ENCODE measurements at places on chromosomes 7 and 10.
A peak's percentile ranks its signal among the peaks of the same experiment; 100 is the strongest.

- DNase-seq = peak; percentile 14
Measured at GRCh38 chr7:119935418-119936025, 337.5 kb upstream of the KCND2 start.

- no peak for DNase-seq
Measured at GRCh38 chr10:43057231-43057711, 19.6 kb upstream of the RET start.

GRCh38 chr10:110310741-110311140 is 6.0 kb upstream of the SMNDC1 start:
- no peak for DNase-seq

GRCh38 chr10:124642088-124642710 is 102.0 kb downstream of the FAM53B start:
- DNase-seq = peak; percentile 67

DNA sequence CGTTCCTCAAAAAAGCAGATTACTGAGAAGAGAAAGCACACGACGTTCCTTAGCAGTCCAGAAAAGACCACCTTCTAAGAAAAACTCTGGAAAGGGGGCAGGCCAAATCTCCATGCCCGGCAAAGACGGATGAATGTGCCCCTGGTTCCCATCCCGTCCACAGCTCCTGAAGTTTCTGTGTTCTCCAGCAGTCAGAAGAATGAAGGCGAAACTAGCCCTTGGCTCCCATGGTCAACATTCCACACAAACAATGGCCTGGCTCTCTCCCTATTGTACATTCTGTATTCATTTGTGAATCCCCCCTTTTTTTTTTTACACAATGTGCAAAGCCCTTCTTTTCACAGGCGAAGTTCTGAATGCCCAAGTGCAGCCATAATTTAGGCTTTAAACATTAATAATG is 5.3 kb downstream of the CTBP2 start:
- DNase-seq = no peak

DNA sequence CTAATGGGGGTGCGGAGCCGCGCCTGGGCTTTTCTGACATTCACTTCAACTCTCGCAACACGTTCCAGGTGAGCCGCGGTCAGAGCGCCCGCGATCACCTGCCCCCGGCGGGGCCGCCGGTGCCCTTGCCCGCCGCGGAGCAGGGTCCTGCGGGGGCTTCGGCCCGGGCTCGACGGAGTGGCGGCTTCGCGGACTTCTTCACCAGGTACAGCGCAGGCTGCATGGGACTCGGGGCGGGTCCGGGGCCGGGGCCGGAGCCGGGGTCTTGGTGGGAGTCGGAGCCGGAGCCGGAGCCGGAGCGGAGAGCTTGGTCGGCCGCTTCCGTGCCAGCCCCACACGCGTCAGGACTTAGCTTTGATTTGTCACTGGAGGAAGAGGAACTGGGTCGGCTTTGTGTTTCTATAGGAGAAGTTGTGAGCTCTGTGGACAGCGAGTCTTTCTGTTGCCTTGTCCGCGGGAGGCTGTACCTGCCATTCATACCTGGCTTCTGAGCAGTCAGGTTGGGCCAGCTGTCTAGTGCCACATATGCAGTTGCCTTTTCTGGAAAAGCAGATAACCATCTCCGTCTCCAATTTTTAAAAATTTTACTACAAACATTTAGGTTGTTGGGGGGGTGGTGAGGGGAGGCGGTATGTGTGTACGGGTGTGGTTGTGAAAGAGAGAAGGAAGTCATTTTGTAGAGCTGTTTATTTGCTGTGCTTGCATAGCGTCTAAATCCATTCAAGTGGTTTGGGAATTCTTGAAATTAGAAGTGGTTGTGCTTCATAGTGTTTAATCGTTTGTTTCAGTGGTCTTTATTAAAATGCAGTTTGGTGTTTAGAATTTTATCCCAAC is 1.3 kb downstream of the TBC1D12 start:
- DNase-seq = peak; percentile 82

- DNase-seq = no peak
Measured at GRCh38 chr10:104446151-104446550, 92.5 kb downstream of the CFAP58 start.

DNA sequence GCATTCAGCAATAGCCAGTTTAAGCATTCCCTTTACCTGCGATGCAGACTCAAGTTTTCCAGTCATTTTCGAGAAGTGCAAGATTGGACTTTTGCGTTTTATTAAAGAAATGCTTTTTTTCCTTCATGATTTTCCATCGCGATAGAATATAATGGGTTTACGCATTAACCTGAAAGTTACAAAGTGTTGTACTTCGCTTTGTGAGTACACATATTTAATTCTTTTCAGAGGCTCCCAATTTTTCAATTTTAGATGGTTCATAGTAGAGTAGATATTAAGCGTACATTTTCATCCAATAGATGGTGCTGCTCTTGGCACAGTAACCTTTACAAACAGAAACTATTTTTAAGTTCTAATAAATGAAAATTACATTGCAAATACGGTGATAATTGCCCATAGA is 1.3 kb downstream of the PTPRZ1 start:
- DNase-seq = no peak

- peak; percentile 32 for DNase-seq
Measured at GRCh38 chr7:8260871-8261694, 884 bp downstream of the ICA1 start.

- DNase-seq = peak; percentile 56
Measured at GRCh38 chr10:100510533-100511308, 8.9 kb downstream of the SEC31B start.

DNA sequence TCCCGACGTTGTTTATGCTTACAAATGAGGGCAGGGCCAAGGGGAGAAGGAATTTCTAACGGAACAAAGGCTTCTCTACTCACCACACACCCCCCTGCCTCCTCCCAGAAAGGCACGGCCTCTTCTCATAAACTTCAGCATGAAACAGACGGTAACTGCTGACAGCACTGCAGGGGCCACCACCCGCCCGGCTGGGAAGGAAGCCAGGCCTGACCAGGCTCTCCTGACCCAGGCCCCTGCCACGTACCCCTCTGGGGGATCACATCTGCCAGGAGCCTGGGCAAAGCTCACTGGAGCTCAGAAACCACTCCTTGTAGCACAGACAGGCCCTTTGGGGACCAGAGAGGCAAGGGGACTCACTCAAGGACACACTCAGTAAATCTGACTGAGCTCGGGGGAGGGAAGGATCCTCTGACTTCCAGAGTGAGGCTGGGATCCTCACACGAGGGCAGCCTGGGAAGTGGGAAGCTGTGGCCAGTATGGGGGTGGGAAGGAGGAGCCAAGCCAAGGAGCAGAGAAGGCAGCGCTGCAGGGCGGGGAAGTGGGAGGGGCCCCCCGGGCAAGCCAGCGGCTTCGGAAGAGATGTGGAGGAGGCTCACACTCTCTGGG is 46.1 kb downstream of the ZCCHC24 start:
- peak; percentile 21 for DNase-seq

- DNase-seq = no peak
Measured at GRCh38 chr7:101163279-101164070, 1.9 kb downstream of the VGF start.

- DNase-seq = peak; percentile 66
Measured at GRCh38 chr10:132444877-132445351, 47.9 kb downstream of the PWWP2B start.

DNA sequence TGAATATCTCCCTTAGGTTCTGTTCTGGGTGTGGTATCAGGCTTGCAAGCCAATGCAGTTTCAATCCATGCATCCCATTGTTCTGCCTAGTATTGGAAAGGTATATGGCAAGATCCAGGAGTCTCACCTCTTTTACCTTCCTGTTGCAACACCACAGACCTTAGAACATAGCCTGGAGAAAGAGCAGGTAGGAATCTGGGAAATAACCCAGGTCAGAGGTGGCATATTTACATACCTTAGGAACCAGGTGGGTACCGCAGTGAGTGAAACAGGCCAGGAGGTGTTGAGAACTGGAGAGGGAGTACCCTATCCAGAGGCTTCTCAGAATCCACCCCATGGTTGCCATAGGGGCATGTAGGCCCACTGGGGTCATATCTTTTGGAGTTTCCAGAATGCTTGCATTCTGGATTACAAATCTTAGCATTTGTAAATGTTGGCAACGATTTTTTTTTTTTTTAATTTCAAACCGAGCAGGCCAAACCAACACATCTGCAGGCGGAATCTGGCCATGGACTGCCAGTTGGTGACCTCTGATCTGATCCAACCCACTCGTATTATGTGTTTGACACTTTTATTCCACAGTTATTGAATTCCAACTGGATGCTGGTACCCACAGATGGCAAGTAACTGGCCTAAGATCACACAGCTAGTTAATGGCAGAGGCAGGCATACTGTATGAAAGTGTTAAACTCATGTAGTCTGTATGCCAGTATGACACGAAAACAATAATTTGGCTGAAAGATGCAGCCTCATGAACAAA is 180.3 kb upstream of the TCF7L2 start:
- no peak for DNase-seq

- no peak for DNase-seq
Measured at GRCh38 chr10:32166365-32166764, 110.1 kb upstream of the KIF5B start.

- no peak for DNase-seq
Measured at GRCh38 chr7:142885311-142886230, at the start of gene TRPV6. Gene TRPV6 (minus strand): TSS chr7:142885745.

DNA sequence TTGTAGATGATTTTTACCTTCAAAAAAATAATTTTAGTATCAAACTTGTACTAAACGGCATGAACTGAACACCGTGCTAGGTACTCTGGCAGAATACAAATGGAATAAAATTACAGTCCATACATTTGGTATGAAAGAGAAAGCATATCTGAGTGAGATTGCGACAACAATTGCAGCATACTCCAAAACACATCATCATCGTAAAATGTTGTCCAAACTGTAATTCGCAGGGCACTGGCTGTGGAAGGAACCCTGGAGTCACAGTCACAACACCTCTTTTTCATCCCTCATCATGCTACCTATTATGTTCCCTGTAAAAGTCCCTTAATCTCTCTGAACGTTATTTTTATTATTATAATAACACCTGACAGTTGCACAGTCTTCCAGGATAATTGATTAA is 13.5 kb downstream of the CREM start:
- DNase-seq = no peak

- DNase-seq = no peak
Measured at GRCh38 chr10:79610601-79611191, at the start of gene SFTPA1. Gene SFTPA1 (plus strand): TSS chr10:79610939. CDS start chr10:79611826, 887 bp downstream.

GRCh38 chr10:112821663-112822062 is 128.4 kb upstream of the TCF7L2 start:
- peak; percentile 23 for DNase-seq

- peak; percentile 7 for DNase-seq
Measured at GRCh38 chr10:101611096-101611905, 23.2 kb downstream of the DPCD start.

GRCh38 chr10:21212348-21212747 is 313.1 kb downstream of the SKIDA1 start:
- peak; percentile 85 for DNase-seq

DNA sequence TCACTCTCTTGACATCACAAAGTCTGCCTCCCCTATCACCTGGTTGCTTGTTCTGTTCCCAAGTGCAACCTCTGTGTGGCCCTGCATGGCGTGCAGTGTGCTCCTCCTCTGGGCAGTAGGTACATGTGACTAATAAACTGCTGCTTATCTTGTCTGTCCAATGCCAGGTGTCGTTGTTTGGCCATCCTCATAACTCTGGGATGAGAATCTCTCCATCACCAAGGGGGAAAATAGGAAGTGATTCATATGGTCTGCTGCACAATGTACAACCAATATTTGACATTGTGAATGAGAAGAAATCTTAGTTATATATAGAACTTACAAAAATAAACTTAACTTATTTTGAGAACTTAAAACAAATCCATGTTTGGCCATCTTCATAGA is 135.2 kb downstream of the INHBA start:
- DNase-seq = peak; percentile 55

DNA sequence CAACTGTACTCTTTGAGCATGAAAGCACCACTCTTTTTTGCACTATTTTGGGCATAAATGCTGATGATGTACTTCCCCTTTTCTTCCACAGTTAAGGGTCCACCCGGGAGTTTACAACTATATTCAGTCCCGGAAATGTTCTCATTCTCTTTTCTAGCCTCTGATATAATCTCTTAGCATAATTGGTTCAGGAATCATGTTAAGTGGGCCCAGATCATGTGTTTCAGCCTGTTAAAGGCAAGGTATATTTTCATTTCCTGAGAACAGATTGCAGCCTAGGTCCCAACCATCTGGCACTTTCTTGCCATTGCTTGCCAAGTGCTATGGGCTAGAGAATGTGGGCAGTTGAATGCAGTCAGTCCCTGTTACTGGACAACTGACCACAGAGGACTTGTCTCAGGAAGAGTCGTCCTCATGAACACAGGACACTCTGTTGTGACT is 111.4 kb upstream of the GLCCI1 start:
- peak; percentile 90 for DNase-seq

DNA sequence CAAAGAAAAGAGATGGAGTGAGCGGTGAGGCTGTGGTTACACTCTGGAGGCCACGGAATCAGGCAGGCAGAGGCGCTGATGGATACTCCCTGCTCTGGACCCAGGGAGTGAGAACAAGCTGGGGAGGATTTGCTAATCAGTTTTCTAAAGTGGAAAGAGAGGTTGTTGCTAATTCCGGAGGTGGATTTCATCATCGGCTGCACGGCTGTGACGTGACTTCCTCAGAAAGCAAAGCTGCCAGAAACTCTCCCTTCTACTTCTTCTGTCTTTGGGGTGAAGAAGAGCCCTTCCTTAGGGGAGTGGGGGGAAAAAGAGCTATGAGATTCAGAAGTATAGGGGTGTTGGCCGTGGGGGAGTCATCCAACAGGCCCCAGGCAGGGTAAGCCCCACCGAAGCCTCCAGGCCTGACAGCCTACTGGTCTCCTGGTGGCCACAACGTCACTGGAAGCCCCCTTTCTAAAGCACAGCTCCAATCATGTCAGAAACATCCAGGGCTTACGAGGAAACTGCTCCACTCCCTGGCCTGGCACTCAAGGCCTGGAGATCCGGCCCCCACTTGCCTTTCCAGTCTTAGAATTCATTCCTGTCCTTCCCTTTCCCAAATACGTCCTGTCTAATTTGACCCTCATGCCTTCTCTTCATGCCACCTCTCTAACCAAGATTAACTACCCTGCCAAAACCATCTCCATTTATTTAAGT is 114.5 kb downstream of the HIP1 start:
- DNase-seq = peak; percentile 95

GRCh38 chr10:78657163-78657861 is 411.5 kb upstream of the ZMIZ1 start:
- DNase-seq = peak; percentile 61

DNA sequence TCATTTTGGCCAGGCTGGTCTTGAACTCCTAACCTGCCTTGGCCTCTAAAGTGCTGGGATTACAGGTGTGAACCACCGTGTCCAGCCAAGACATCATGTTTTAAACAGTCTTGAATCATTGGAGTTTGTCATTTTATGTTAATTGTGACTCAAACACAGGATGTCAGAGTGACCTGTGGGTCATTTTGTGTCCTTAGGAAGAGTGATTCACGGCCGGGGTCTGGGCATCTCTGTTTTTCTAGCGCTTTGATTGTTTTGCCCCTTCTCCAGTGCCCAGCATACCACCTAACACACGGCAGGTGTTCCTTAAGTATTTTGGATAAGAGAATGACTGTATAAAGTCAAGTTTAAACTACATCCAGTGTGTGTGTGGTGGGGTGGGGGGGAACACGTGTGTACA is 183.7 kb upstream of the KLF6 start:
- no peak for DNase-seq

GRCh38 chr7:99560834-99561736 is 2.6 kb downstream of the ZNF655 start:
- DNase-seq = peak; percentile 47

All from MV-4-11 (cell line).